Stimulated activated CD8-positive, alpha-beta memory T cell treated with anti-CD3 and anti-CD28 coated beads, Interleukin-15, amount 100 ng/mL, for 48 hours (primary cell): ENCODE measurements at places on chromosomes 3 and 15.

DNA sequence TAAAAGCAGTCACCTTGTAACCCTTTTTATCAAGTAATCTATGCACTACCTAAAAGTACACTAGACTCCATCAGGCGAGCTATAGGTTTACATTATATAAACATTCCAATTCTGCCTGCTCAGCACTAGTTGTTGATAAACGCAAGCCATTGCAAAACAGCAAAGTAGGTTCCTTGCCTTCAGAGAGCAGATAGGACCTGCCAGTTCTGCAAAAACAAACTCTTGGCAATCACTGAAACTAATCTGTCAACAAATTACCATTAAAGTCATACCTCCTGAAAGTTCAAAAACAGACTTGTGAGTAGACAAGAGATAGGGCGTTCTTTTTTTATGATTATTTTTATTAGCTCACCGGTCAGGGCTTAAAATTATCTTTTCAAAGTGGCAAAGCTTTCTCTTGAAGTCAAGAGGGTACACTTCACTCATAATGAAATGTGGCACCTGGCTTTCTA lies 392.5 kb downstream of the FOXP1 start:
- DNase-seq: no peak

DNA sequence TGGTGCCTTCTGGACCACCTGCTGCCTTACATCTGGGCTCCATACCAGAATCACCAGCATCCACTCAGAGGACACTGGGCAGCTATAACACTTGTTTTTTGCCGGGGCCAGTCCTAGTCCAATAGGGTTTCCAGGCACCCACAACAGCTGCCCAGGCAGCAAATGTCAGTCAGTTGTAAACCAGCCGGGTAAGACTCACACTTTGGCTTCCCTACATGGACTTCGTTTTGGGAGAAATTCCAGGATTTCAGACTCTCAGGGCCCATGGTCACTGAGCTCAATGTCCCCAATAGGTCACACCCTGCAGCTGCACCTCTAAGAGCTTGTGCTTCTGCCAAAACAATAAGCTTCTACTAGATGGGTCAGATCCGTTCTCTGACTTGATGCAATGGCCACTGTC lies 83.8 kb downstream of the FAM174B start:
- DNase-seq: no peak

DNA sequence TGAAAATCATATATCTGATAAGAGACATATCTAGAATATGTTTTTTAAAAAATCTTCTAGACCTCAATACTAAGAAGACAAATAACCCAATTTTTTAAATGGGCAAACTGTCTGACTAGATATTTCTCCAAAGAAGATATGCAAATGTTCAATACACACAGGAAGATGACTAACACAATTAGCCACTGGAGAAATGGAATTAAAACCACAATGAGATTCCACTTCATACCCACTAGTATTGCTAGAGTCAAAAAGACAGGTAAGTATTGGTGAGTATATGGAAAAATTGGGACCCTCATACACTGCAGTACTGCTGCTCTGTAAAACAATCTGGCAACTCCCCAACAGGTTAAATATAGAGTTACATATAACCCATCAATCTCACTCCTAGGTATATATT lies 33.1 kb upstream of the TOPAZ1 start:
- no peak for DNase-seq

DNA sequence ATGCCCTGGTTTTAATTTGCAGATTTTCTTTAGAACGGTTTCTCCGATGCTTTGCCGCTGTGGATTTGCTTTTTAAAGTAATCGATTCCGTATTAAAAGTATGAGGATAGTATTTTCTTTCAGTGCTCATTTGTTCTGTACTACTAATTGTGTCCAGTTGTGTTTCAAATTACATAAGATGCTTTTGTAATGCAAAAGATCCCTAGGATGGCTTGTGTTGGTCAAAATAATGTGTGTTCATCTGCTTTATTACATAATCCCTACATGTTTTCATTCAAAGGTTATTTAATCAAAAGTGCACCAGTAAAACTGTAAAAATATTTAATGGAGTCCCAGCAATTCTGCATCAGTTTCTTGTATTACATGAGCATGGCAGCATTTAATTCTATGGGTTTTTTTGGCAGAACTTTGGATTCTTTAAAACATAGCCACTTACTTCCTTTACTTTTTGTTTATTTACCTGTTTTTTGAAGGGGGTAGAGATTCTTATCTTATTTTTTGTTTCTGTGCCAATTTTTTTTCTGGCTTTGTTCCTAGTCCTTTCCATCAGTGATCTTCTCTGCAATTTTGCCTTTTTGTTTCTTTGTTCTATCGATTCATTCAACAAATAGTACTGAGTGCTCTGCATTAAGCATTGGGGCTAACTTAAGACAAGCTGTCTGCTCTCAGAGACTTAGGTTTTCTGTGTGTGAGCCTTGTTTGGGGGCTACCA lies 352.8 kb downstream of the LRTM1 start:
- no peak for DNase-seq

DNA sequence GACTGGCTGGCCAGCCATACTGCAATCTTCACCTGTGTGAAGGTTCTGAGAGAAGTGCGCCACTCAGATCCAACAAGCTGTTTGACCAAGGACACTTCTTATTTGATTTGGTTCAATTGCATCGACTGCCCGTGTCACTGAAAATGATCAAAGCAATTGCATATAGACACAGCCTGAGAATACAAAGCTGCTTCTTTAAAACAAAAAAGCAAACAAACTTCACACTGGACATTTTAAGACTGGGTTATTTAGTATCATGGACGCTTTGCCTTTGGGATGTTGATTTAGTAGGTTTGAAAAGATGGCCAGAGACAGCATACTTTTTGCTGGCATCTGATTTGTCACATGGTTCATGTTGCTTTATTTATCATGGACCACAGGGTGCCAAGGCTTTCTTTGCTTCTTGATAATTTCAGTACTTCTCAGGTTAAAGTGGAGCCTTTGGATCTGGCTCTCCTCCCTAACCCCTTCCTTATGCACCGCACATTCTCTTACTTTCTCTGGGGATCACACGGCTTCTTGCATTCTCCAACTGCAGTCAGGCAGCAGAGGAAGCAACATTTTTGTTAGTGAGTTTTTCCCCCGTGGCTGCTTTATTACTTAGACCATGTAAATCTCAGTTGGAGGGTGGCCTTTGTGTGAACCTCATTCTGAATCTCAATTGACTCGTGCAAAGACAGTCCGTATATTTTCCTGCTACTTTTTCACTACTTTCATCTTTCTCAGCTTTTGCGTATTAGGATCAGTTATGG lies 151.0 kb downstream of the CD47 start:
- no peak for DNase-seq

GRCh38 chr15:57485869-57486268 lies 105.8 kb upstream of the MYZAP start:
- DNase-seq: no peak

DNA sequence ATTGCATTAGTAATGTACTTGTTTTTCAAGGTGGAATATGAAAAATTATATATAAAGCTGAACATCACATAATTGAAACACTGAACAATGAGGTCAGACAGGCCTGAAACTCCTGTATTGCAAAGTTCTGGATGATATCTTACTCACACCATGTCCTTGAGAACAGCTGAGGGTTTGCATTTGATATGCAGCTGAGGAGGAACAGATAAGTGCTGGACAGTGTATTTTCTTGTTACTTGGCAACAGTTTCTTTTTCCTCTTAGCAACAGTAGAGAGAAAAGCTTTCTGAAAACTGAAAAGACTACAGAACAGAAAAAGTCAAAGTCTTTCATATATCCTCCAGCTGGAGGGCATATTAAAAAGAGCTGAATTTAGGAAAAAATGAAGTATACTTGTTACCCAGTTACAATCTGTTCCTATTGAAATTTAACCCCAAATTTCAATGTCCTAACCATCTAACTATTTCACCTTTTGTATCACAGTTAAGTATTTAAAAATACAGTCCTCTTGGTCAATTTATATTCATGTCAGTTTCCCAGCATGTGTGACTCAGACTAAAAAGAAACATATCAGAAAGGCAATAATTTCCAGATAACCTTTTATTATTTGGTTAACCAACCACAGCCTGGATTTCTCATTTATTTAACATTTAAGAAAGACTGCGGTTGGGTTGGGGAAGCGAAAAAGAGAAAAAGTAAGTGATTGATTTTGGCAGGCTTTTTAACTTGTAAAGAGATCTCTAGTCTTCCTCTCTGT lies 733.0 kb upstream of the DPPA4 start:
- DNase-seq: no peak

- DNase-seq: no peak
These were observed 113.2 kb upstream of the MYO5C start for GRCh38 chr15:52408823-52409222.

- DNase-seq: no peak
These were observed 263.2 kb downstream of the NLGN1 start for GRCh38 chr3:173660645-173661299.

- DNase-seq: no peak
These were observed 89.7 kb upstream of the KCNAB1 start for GRCh38 chr3:156030723-156031122.

DNA sequence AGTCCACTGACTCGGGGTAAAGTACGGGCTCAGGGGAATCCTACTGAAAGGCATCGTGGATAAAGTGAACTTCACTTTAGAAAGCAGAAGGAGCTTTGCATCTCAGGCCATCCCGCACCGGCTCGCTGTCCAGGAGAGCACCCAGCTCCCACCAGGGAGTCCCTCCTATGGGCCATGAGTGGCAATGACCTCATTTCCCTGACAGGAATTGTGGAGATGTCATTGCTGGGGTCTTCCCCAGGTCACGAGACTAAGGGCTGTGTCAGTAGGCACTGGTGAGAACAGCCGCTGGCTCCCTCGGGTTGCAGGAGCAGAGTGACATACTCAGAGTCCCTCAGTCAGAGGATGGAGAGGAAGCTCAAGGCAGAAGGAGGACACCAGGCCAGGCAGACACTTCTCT lies 97.3 kb downstream of the XXYLT1 start:
- DNase-seq: no peak

DNA sequence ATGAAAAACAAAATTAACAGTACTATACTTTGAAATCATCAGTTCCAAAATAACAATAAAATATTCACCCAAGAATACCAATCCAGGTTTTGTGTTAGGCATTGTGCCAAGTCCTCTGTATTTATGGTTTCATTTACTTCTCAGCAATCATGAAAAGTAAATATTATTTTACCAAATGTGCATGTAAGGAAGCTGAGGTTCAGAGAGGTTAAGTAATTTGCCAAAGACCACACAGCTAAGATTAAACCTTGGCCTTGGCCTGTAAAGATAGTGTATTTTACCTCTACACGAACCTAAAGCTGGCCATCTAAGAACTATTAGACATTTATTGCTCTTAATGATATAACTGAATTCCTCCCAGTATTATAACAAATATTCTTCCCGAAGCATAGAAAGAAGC lies 124.4 kb upstream of the SLC2A2 start:
- no peak for DNase-seq

DNA sequence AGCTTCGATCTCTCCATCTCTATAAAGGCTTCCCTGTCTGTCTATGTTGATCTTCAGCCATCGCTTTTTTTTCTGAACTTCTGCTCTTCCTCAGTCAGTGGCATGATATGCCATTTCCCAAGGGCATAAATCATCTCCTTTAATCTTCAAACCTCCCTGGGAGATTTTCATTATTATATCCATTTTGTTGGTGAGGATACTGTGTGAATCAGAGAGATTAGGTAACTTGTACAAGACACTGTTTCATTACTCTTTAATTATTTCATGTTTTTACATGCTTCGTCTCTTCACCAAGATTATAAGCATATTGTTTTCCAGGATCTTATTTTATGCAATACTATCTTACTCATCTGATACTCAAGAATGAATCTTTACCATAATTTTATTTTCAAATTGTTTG lies 124.8 kb upstream of the ATP11B start:
- no peak for DNase-seq

DNA sequence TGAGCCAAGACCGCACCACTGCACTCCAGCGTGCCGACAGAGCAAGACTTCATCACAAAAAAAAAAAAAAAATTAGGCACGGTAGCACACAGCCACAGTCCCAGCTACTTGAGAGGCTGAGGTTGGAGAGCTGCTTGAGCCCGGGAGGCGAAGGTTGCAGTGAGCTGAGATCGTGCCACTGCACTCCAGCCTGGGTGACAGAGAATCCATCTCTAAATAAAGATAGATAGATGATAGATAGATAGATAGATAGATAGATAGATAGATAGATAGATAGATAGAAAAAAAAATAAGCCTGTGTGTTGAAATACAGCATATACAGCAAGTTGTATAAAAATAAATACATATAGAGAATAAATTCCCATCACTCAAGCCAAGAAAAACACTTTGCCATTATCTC lies 37.3 kb downstream of the PTH1R start:
- no peak for DNase-seq

- no peak for DNase-seq
These were observed 32.3 kb downstream of the PDZRN3 start for GRCh38 chr3:73592154-73593144.

DNA sequence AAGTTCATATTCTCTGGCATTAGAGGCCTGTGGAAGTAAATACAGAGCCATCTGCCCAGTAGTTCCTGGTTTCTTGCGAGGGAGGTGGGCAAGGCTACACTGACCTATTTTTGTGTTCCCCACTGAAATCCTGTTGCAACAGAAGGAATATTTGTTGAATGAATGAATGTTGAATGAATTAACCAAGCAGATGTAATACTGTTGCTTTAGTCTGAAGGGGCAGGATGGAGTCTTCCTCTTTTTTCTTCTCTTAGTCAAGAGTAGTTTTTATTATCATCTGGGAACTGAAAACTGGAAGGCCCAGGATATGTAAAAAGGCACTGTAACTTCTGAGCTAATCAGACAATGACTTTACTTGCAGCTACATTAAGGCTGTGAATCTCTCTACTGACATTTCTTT lies 17.1 kb downstream of the BLOC1S6 start:
- no peak for DNase-seq

DNA sequence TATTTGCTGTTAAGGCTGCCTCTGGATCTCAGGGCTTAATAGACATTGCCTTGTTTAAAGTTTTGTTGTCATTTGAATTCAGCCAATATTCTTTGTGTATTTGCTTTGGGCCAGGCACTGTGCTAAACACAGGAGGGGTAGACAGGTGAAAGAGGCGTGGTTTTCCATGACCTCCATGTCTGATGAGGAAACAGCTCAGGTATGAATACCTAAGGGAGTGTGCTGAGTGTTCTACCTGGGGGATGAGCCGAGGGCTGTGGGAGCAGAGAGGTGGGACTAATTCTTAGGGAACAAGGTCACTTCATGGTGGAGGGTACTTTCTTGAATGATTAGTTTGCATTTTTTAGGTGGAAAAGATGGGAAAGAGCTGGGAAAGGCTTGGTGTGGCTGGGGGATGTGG lies 108.2 kb downstream of the THSD4 start:
- no peak for DNase-seq

DNA sequence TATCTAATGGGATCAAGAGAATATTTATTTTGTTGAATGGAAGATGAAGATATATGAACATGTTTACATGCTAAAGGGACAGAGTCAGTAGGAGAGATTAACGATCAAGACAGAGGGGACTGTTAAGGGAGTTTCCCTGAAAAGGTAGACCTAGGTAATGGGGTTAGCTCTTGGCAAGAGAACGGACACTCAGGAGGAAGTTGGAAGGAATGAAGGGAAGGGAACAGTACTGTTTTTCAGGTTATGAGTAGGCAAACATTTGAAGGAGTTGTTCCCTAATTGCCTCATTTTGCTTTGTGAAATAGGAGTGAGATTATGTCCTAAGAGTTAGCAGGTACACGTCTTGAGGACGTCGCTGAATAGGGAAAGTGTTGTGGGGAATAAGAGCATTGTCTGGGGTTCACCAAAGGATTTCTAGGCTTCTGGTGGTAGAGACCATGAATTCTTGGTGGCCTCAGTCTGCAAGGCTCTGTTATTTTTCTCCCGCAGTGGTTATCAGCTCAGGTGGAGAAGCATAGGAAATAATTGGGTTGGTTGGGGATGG lies 41.3 kb downstream of the PDE8A start:
- no peak for DNase-seq

- no peak for DNase-seq
These were observed 34.5 kb upstream of the CHST2 start for GRCh38 chr3:143084856-143085731.
